ENCODE measurements at places on chromosomes 2 and 18. TPM values are rescaled to one million over a fixed set of nuclear protein-coding genes. Genes with fewer than 3 reads are reported as not detected.

Gene ABHD1
- total RNA-seq = 1.1 TPM

DNA sequence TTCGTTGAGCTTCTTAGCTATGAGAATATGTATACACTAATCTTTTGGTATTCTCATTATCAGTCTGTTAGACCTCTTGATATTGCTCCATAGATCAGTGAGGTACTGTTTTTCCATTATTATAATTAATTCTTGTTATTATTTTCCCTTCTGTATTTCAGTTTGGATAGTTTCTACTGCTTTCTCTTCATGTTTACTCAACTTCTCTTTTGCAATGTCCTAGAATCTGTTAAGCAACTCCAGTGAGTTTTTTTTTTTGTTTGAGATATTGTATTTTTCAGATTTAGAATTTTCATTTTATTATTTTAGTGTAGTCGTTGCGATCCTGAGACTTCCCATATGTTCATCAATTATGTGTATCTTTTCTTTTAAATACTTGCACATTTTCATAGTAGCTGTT lies 260.8 kb downstream of the SETBP1 start:
- DNase-seq = no peak

- DNase-seq = no peak
Measured at GRCh38 chr2:215772003-215772402, 241.3 kb downstream of the MREG start.

DNA sequence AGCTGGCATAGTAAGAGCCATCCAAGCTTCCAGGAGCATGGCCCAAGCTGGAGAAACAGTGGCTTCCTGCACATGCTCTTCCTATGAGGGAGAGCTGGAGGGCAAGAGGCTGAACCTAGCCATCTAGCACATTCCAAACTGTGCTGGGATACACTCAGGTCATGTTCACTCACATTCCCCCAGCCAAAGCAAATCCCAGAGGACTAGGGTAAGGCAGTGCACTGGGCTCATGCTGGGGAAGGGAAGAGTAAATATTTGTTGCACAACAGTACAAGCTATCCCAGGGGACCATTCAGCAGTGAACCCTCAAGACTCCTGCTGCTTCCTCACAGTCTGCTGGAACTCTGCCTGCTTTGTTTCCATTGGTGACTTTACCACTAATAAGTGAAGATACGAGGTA lies 20.7 kb upstream of the GYPC start:
- no peak for DNase-seq

- no peak for DNase-seq
Measured at GRCh38 chr2:196747400-196747799, 52.1 kb downstream of the GTF3C3 start.

DNA sequence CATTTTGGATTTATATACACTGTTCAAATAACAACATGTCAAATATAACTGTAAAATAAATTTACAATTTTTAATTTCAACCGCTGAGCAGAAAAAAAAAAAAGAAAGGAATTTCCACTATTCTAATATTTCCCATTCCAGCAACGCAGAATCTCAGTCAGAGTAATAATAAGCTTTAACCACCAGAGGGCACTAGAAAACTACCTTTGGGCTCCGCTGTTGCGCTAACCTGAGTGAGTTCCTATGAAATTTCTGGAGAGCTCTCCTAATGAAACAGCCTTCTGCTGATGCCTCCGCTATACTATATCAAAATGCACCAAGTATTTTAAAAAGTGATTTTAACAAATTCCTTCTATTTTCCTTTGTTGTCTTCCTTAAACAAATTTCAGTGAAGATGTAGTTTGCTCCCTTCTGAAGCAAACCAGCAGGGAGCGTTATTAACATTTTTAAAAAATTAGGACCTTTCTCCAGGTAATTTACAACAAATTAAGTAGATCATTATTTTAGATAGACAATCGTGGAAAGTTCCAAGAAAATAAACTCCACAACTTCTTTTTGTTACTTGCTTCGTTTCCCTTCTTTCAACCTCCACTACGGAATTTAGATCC lies 23.0 kb downstream of the ERMN start:
- no peak for DNase-seq

- DNase-seq = no peak
Measured at GRCh38 chr18:68742206-68742605, 27.3 kb upstream of the TMX3 start.

DNA sequence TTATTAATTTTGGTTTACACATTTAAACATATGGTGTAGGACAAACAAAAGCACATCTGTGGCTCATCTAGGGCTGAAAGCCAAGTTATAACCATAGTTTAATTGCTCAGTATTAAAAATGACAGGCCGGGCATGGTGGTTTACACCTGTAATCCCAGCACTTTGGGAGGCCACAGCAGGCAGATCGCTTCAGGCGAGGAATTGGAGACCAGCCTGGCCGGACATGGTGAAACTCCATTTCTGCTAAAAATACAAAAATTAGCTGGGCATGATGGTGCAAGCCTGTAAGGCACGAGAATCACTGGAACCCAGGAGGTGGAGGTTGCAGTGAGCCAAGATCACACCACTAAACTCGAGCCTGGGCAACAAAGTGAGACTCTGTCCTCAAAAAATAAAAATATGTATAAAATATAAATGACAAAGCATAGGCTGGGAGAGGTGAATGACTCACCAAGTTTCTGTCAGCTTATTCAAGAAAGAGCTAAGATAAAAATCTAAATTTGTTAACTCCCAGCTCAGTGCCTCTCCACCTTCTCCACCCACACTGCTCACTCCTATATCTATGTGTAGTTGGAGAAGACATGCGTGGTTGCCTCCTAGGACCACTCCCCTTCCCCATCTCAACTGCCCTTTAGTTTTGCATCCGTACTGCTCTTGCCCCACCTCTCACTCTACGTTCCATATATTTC lies 79.2 kb upstream of the PID1 start:
- DNase-seq = no peak

Gene SATB2
- total RNA-seq = 1.5 TPM

DNA sequence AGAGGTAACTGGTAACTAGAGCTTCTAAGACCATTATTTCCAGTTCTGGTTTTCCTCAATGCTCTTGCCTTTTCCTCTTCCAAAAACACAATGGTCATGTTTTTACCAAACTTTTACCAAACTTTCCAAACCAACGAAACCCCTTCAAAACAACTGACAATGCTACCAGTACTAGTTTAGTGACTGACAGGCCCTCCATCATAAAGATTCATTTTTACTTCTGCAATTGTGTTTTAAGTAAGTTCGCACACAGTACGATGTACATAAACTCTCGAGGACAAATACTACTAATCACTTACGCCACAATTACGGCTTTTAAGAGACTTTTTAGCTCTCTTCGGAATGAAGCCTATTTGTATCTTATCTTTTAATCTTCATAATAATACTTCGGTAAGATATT lies 900 bp downstream of the C18orf32 start:
- no peak for DNase-seq

Gene PPP1R1C
- 29.6 TPM for total RNA-seq

DNA sequence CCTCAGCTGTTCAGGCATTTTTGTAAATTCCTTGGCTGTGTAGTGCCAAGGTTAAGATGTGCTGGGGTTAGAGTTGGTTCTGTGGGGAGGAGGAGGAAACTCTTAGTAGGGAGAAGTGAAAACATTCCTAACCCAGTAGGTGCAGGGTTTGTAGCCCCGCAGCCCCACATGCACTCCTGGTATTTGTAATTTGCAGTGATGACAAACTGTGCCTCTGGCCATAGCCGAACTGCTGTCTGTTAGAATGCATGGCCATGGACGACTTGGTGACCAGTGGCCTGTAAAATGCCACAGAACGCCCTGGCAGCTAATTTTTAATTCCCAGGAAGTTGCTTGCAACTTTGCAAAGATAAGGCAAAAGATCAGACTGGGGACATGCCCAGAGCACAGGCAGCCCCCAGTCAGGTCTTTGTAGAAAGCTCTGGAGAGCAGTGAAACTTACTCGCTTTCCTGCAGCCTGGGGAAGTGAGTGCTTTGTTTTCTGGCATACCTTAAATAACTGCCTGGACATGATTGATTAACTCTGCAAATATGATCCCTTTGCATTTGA lies 38.4 kb downstream of the LYPD6B start:
- no peak for DNase-seq

GRCh38 chr18:57959278-57959677 lies 84.7 kb upstream of the NEDD4L start:
- no peak for DNase-seq

Gene EIF2B4
- total RNA-seq = 34.9 TPM

- no peak for DNase-seq
Measured at GRCh38 chr2:56714400-56714799, 530.6 kb downstream of the CCDC85A start.

Gene MYO5B
- 5.2 TPM for total RNA-seq

DNA sequence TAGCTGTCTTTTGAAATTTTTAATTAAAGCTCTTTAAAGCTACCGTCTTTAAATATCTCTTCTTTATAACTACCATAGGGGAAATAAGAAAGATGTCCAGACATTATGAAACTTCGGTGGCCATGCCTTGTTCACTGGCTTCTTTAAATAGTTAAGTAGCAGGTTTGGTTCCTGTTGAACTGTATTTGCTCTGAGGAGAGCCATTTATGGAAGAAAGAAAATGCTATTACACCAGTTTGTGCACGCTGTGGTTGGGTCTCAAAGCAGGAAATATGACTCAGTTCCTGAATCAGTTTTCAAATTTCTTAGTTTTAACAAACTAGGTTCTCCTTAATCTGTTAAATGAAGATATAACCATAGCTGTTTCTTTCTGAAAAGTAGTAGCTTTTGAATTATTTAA lies 12.2 kb downstream of the ARPC2 start:
- no peak for DNase-seq

All from cardiac septum (tissue), 1 donor.